ENCODE measurements at places on chromosomes 5 and 9.

DNA sequence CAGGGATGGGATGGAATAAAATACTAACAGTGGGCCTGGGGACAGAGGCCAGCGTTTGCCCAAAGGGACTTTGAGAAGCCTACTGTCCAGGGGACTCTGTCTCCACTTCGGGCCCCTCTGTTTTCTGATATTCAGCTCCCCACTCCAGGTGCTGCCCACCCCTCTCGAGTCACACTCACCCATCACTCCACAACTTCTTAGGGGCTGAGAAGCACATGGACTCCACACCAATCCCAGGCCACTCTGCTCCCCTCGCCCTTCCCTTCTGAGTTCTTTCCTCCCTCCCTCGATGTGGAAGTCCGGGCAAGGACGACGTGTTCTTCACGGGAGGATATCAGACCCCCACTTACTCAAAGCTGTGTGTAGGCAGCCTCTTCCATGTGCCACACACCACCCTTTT, 124.5 kb downstream of the BARX1 start:
- no peak for DNase-seq

- DNase-seq: no peak
These were observed 449.8 kb downstream of the ARHGEF28 start for GRCh38 chr5:74075501-74076484.

GRCh38 chr5:58902765-58903164, 319.9 kb downstream of the RAB3C start:
- DNase-seq: no peak

GRCh38 chr5:159660401-159660800, 255.9 kb upstream of the ADRA1B start:
- DNase-seq: no peak

DNA sequence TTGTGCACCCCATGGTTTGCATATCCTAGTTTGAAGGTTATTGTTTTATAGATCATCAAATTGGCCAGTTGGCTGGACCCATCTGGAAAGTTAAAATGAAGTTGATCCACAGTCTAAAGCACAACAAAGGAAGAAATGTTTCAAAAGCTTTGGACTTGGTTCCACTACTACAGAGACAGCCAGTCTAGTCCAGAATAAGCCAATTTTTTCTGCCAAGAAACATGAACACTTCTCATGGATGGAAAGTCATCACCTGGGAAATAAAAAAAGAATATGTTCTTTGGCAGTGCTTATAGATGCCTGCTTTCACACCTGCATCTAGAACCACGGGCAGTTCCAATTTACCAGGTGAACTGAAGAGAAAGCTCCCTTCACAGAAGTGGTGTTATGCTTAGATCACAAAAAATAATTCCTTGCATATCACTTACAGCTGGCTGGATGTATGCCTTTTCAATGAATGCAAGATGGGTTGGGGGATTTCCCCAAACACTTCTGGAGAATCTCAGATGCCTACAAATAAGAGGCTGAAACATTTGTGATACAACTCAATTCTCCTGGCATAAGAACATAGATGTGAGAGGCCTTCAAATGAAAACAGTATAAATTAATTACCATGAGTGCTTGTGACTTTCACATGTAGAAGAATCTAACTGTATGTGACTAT, 26.9 kb downstream of the C9 start:
- no peak for DNase-seq

DNA sequence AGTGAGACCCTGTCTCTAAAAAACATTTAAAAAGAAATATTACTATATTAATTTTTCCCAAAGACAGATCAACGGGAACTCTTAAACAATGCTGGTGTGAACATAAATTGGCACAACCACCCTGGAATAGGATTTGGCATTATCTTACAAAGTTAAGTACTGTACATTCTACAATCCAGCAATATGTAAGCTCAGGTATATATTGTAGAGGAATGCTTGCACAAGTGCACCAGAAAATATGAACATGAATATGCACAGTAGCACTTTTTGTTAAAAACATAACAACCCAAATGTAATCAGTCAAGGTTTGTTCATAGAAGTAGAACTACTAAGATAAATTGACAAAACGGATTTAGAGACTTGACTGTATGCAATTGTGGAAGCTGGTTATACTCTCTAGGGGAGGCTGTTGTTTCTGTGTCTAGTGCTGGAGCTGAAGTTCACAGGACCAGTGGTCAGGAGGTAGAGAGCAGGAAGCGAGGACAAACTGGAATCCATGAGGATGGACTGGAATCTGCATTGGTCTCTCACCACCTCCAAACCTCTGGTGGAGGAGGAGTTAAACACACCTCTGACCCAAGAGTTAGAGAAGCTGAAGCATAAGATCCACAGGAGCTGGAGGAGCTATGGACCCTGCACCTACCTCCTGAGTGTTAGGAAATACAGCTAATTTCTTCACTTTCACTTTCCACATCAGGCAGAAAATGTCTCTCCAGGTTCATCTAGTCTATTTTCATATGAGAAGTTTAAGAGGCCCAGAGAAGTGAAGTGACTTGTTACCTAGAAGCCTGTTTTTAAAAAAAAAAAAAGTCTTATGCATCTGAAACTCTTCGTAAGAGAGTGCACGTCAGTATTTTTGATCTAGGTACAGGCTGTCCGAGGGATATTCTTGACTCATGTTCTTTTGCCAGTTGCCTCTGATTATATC, 20.3 kb upstream of the RIC1 start:
- no peak for DNase-seq

DNA sequence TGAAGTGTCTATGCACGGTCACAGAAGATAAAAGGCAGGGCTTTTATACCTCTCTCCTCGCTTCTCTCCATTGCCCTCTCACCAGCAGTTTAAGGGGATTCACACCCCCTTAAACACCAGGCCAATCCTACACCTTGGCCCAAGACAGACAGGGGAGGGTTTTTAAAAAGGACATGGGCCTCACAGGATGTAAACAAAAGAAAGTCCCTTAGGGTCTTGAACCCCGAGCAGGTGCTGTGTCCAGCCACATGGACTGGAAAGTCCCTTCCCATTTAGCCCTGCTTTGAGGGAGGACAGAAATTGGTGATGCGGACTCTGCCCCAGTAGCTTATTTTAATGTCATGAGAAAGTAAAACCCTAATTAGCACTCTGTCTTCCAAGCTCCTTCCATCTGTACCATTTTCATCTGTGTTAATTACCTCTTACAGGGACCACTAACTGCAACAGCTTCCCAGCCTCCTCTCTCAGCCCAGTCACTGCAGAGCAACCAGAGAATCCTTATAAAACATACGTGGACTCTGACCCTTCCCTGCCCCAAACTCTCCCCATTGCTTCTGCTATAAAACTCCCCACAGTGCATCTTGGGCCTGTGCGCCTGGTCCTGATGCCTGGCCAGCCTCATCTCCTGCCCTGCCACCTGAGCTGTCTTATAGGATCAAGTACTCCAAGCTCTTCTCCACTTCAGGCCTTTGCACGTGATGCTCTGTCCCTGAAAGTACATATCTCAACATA, 16.7 kb downstream of the WHRN start:
- no peak for DNase-seq

GRCh38 chr5:1347571-1347970, 2.7 kb upstream of the CLPTM1L start:
- DNase-seq: no peak

DNA sequence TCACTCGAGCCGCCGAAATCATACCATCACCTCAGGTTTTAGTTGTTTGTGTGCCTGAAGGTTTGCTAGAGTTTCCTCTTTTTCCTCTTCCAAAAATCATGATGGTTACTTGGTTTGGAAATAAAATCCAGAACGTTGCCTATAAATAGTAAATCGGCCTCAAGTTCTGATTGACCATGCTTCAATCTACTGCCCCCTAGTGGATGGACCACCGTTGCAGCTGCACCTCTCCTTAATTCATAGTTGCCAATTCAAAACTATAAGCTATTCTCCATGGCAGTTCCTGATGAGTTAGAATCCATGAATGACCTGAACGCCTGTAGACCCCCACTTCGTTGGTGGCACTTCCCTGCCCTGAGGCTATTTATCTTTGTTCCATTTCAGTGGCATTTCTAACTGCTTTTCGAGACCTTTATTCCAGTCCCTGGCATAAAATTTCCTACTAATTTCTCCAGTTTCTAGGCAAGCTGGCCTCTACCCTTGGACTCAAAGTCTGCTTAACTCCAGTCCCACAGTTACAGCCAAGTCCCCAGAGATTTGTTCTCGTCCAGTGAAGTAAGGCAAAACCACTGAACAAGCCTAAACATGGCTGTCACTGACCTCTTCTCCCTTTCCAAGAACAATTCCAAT, 422.6 kb downstream of the EFNA5 start:
- peak; percentile 24 for DNase-seq
